Cardiac septum (tissue), 1 donor: ENCODE measurements at places on chromosomes 13 and 19.

DNA sequence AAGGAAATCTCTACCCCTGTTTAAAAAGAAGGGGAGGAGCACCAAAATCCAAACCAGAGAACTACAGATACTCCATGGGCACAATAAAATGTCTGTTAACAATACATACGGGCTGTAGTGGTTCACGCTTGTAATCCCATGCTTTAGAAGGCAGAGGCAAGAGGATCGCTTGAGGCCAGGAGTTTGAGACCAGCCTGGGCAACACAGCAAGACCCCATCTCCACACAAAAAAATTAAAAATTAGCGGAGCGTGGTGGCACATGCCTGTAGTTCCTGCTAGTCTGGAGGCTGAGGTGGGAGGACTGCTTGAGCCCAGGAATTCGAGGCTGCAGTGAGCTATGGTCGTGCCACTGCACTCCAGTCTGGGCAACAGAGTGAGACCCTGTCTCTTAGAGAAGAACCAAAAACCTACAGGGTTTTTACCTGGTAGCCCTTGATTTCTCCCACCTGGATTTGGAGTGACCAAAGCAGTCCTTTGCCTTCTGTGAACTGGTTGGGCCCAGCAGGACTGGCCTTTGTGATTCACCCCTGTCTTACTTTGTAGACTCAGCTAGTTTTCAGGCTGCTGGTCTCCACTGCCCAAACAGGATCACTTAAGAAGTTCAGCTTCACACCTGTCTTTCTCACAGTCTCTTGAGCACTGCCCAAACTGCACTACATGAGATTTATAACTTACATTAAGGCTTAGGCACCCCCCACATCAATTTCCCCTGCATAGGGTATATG is 38.7 kb upstream of the FLT1 start:
- no peak for DNase-seq

GRCh38 chr13:33642374-33643065 is 175.4 kb upstream of the RFC3 start:
- no peak for DNase-seq

DNA sequence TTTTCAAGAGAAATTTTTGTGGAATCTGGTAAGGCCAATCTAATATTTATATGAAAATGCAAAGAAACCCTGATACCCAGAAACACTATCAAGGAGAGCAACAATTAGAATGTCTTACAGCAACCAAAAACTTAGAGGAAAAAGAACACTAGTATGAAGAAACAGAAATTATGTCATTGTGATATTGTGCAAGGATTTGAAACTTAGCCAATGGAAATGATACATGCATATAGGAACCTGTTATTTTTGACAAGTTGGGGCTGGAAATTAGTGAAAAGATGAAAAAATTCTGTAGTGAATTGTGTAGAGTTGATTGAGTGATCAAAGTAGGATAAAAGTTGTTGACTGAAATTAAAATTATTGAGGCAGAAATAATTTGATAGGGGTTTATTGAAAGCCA is 792.6 kb upstream of the SLITRK6 start:
- DNase-seq = no peak

DNA sequence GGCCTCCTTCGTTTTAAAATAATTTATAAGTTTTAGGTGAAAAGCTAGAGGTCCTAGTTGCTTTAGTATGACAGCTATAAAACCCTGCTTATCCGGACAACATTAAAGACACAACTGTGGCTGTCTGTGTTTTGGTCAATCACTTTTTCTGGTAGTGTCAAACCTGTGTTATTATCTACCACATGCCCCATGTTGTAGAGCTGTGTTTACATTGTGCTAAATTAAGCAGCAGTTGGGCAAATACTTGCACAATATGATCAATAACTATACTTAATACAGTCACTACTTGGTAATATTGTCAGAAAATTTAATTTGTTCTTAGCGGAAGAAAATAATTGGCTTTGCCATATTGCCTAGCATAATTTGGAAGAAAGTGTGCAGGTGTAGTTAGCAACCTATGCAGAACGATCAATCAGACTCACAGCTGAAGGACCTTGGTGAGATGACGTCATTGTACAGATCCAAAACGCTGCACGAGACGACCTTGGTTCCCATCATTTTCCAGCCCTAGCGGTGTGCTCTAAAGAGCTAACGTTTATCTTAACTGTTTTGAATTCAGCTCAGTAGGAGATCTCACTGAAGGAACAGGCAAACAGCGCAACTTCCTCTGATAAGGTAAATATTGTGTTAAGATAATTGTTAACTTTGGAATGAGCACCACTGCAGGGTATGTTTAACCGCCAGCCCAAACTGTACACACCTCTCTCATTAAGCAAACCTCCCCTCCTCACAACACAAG is 476.6 kb downstream of the IRS2 start:
- DNase-seq = no peak

DNA sequence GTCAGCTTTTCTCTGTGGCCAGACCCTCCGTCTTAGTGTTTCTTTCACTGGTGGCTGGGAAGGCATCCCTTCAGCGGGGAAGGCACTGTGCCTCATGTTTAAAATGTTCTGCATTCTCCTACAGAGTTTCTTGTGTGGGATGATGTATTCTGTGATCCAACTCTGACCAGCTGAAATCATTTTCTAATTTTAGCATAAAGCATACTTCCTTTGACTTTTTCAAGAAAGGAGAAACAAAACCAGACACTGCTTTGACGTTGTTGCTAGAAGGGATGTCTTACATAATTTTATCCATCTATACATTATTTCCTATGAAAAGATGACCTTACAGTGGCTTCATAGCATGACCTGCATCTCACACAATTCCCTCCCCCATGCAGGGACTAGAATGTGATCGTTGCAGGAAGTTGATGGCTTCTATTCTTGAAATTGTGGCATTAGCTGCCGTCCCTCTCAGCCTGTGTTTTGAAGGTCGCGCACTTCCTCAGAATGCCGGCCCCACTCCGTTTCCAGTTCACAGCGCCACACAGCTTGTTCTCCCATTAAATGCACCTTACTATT is 38.6 kb upstream of the TEX29 start:
- DNase-seq = no peak

GRCh38 chr19:5048727-5049553 is 80.0 kb downstream of the KDM4B start:
- DNase-seq = no peak

- DNase-seq = no peak
Observed at GRCh38 chr13:110942248-110942981, 27.5 kb upstream of the ANKRD10 start.

DNA sequence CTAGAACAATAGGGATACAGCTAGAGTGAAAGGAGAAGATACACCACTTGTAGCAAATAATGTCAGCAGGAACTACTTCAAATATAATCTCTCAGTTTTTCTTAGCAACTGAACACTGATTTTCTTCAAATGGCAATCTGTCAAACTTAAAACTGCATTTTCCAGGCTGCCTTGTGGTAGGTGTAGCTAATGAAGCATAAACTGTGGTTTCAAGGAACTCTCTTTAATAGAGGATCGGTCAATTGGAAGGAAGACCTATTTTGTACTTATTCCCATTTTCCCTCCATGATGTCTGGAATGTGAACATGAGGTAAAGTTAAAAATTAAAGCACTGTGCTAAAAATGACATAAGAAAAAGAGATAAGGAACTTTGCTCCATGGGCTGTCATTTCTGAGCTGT is 1261.9 kb downstream of the PCDH17 start:
- DNase-seq = no peak

- DNase-seq = no peak
Observed at GRCh38 chr13:86402500-86402899, 603.3 kb upstream of the SLITRK6 start.

DNA sequence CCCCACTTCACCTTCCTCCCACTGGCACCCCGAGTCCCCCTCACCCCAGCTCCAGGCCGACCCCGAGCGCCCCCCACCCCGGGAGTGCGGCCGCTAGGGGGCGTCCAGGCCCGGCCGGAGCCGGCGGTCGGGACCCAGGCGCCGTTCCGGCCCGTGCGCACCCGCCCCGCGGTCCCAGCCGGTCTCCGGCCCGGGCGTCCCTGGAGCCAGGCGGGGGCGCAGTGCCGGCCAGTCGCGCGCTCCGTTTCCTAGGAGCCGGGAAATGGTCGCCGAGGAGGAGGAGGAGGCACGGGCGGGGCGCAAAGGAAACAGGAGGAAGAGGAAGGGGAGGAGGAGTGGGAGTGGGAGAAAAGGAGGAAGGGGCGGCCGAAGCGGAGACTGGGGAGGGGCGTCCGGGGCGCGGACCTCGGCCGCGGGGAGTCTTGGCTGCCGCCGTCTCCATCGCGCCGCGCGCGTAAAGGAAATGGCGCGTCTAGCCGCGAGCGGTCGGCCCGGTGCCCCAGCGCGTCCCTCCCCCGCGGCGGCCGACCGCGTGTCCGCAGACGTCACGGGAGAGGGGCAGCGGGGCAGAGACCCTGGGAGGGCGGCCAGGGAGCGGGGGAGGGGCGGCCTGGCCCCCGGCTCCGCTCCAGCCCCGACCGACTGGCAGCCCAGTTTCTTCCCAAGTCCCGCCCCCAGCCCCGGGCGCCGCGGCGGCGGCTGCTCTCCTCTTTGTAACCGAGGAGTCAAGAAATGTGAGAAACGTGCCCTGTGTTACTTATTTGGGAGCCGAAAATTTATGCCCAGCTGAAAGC is 1.1 kb upstream of the KCTD15 start:
- peak; percentile 92 for DNase-seq

DNA sequence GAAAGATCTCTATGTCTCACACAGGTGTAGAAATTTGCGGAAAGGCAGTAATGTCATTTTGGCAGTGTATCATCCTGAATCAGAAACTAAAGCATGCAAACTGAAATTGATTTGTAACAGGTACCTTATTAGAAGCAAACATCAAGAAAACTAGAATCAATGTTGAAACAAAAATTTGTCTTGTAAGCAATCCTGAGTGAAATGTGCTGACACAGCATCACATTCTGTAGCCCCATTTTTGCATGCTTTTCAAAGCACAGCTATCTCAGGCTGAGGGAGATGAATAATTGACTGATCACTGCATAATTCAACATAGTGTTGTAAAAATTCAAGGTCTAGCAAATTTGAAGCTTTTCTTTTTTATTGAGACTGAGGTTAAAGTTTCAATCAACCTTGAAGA is 539.7 kb downstream of the DACH1 start:
- no peak for DNase-seq

- DNase-seq = peak; percentile 69
Observed at GRCh38 chr13:110444226-110444653, 117.3 kb downstream of the RAB20 start.

DNA sequence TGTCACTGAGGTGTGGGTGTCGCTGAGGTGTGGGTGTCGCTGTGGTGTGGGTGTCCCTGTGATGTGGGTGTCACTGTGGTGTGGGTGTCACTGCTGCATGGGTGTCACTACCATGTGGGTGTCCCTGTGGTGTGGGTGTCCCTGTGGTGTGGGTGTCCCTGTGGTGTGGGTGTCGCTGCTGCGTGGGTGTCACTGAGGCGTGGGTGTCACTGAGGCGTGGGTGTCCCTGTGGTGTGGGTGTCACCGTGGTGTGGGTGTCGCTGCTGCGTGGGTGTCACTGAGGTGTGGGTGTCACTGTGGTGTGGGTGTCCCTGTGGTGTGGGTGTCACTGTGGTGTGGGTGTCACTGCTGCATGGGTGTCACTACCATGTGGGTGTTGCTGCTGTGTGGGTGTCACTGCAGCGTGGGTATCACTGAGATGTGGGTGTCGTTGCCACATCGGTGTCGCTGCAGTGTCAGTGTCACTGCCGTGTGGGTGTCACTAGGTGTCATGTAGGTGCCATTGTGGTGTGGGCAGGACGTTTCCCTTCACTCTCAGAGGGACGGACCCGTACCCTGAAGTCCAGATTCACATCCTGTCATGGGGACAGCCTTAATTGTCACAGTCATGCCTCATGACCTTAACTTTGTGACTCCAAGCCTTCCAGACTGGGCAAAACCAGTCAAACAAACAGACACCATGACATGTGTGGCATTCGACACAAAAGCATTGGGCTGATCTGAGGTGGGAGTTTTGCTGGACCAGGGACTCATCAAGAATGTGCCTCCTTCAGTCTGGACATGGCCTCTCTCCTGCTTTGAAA is 12.7 kb upstream of the GAS6 start:
- DNase-seq = peak; percentile 63

DNA sequence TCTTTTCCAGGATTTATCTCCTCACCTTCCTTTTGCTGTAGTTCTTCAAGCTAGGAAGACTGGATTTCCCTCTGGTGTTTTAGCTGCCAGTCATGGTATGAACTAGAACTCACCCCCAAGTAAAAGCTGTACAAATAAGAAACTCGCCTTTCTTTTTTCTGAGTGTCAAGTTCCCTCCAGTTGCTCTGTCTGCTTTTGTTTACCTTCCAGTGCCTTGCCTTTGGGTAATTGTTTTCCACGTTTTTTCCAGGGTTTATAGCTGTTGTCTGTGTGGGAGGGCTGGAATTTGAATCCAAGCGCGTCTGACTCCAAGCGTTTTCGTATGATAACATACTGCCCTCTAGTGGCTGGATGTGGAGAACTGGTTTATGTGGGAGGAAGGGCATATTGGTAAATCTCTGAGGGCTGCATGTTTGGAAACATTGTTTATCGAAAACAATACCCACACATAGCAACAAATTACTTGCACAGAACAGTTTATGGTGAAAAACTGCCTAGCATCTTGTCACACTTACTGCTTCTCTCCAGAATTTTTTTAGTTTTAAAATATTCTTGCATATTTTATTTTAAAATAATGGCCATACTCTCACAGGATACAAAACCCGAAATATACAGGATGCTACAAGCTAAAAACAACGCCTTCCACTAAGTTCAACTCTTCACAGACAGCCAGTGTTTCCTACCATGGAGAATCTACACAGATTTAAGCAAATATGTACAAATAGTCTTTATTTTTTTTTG is 19.2 kb downstream of the RCN3 start:
- DNase-seq = no peak

DNA sequence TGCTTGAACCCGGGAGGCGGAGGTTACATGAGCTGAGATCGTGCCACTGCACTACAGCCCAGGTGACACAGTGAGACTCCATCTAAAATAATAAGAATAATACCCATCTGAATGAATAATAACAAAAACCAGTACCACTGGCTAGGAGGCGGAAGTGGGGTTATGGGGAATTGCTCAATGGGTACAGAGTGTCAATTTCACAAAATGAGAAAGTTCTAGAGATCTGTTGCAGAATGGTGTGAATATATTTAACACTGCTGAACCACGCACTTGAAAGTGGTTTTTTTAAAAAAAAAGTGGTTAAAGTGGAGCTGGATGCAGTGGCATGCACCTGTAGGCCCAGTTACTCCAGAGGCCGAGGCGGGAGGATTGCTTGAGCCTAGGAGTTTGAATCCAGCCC is 18.5 kb downstream of the KLF2 start:
- DNase-seq = no peak

DNA sequence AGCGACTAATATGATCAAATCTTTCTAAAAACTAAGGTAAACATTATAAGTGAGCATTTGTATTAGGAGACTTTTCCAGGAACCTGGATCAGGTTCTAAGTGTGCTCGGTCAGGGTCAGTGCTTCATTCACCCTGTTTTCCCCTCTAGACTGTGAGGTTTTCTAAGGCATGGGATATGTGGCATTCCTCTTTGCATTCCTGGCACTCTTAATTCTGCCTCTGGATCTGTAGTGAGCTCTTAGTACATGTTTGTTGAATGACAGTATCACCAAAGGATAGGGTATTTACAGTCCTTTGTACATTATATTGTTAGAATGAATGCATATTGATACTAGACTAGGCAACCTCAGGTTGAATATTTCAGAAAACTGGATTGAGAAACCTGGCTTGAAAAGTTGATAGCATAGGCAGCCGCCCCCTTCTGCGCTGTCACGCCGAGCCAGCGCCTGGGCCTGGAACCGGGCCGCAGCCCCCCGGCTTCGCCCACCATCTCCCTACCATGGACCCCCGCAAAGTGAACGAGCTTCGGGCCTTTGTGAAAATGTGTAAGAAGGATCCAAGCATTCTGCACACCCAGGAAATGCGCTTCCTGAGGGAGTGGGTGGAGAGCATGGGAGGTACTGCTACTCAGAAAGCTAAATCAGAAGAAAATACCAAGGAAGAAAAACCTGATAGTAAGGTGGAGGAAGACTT is 156.5 kb downstream of the KCNRG start:
- no peak for DNase-seq
